SK-N-MC (cell line): ENCODE measurements at places on chromosomes 12 and 14.

DNA sequence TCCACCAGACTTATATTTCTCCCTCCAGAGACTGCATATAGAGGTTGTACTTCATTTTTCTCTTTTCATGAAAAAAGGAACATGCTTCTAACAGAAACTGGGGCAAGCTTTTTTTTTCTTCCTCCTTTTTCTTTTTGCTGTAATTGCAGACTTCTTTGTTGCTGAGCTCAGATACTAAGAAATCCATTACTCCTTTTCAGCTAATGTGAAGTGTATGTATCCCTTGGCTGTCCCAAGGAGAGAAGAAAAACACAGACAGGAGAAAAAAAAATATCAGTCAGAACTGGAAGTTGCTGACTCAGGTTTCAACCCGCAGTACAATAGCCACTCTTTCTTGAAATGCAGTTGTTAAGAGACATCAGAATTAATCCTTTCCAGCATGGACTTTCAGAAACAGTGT lies 1248.4 kb downstream of the LRFN5 start:
- no peak for DNase-seq

DNA sequence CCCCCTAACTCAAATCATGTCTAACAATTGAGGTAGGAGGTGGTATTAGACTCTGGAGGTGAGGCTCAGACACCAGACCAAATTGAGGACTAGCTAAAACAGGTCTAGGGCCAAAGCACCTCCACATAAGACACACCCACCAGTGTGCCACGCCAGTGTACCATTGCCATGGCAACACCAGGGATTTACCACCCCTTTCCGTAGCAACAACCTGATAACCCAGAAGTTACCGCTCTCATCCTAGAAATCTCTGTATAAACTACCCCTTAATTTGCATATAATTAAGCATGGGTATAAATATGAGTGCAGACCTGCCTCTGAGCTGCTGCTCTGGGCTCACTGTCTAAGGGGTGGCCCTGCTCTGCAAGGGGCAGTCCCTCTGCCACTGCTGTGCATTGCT lies 57.4 kb upstream of the PPP2R5C start:
- DNase-seq, result no peak

- no peak for DNase-seq
Measured at GRCh38 chr12:55607821-55608594, 28.7 kb upstream of the OR10P1 start.

GRCh38 chr14:37340353-37340752 lies 142.6 kb downstream of the MIPOL1 start:
- DNase-seq, result no peak

- DNase-seq, result no peak
Measured at GRCh38 chr14:20755037-20755436, 9.3 kb downstream of the EDDM3A start.

DNA sequence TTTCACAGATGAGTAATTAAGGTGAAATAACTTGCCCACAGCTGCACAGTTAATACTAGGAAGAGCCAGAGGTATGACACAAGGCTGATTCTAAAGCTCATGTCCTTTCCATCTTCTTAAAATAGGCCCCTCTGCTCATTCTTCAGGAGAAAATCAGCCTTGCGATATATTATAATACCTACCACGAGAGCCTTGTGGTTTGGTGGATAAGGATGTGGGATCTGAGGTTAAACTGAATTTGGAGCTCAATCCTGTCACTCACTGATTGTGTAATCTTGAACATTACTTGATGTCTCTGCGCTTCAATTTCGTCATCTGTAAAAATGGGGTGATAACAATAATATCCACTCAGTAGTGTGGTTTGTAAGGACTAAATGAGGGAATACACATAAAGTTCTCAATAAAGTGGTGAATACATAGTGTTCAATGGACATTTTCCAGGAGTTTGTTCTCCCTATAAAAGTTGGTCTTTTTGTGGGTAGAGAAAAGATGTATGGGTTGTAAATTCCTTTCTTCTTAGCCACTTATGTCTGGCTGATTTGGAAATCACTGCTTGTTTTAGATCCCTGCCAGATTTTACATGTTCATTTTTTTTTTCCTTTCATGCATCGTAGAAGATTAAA lies 25.1 kb upstream of the ATP2B1 start:
- peak; percentile 40 for DNase-seq

DNA sequence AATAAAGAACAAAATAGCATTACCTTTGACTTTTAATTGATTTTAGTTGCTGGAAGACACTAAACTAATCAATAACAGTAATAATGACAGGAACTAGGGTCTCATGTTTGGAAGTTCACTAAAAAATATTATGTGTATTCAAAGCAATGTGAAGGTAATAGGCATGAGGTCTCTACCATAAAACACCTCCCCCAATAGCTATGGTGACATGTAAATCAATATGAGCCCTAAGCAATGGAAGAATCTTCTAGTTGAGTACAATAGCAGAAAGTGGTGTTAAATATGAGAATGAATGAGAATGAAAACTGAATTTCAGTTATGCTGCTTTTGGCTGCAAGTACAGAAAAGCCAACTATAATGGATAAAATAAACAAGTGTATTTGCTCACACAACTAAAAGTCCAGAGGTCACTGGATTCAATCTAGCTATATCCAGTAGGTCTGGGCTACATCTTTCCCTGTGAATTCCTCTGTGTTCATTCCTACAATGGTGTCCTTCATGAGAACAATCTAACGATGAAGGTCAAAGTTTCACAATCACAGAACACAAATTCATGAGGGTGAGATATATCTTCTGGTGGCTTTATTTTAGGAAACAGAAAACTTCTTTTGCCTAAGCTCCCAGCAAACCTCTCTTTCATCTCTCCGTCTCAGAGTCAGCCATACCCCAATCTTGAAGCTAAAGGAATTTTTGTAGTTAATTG lies 728.0 kb downstream of the FSCB start:
- DNase-seq, result no peak

DNA sequence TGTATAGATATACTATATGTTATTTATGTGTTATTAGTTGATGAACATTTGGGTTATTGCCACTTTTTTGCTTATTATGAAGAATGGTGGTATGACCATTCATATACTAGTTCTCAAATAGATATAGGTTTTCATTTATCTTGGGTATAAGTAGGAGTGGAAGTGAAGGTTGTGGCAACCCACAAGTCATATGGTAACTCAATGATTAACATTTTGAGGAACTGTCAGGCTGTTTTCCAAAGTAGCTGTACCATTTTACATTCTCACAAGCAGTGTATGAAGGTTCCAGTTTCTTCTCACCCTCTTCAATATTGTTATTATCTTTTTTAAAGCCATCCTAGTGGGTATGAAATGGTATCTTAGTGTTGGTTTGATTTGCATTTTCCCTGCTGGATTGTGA lies 19.0 kb upstream of the MSRB3 start:
- no peak for DNase-seq

DNA sequence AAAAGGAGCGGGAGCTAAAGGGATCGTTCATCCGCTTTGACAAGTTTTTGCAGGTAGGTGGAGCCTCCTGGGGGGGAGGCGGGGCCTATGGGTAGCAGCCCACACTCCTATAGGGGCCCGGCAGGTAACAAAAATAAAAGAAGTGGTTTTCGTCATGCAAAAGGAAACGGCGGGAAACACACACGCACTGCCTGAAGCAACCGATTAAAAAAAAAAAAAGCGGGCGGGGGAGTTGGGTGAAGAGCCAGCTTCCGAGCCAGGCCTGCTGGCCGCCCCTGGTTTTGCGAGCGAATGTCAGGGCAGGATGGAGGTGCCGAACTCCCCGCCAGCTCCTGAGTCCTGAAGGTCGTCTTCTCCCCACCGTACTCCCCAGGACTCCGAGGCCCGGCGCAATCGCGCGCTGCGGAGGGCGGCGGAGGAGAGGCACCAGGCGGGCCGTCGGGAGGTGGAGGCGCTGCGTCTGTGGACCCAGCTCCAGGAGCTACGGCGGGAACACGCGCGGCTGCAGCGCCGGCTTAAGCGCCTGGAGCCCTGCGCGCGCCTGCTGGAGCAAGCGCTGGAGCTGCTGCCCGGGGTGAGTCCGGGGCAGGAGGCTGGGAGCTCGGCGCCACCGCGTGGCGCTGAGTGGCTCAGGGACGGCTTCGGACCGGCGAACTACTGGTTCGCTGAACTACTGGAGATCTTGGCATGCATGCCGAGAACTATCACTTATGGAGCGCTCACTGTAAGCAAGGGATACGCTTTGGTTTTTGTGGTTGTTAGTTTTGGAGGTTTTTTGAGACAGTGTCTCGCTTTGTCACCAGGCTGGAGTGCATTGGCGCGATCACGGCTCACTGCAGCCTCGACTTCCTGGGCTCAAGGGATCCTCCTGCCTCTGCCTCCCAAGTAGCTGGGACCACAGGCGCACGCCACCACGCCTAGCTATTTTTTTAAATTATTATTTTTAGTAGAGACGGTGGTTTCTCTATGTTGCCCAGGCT lies 3.6 kb downstream of the CFAP73 start:
- DNase-seq, result no peak

GRCh38 chr12:114901316-114901715 lies 217.3 kb upstream of the TBX3 start:
- DNase-seq, result no peak

DNA sequence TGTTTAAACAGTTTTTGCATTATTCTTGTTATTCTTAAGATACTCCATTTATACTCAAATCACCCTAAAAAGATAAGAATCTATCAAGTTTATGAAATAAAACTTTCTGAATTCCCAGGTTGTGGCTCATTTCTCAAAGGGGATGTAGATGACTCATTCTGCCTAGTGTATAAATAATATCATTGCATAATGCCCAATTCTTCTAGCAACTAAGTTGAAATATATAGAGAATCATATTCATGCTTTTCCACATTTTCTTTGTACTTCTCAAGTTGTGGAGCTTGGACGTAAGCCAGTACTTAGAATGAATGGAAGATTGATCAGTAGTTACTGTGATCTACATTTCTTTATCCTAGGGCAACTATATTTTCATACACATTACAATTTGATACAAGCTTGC lies 201.1 kb downstream of the PPFIA2 start:
- no peak for DNase-seq

GRCh38 chr12:24615967-24616411 lies 332.9 kb downstream of the BCAT1 start:
- no peak for DNase-seq

DNA sequence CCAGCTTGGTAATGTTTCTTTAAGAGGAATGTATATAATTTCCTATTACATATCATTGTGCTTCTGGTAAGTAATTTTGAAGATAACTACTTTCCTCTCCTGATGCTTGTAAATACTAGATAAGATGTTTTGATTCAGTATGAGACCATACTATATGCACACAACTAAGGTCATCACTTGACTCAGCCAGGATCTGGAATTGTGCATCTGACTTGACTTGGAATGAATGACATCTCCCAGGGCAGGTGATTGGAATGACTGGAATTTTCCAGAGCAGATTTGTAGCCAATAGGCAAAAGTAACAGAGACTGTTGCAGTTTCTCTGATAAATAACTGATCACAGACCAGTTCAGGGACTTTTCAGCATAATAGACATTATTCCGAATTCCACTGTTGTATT lies 11.1 kb downstream of the BEST3 start:
- DNase-seq, result no peak

DNA sequence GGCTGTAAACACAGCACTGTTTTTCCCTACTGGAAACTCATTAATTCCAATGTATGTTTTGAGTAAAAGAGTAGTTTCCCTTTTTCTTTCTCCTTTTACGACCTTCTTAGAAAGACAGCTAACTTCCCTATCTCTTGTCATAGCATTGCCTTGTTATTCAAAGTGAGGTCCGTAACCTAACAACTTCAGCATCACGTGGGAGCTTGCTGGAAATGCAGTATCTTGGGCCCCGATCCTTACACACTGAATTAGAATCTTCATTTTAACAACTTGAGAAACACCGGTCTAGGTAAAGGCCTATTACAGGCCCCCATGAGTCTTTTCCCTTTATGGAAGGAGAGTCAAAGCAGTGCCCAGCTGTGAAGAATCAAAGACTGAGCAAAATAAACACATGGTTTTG lies 230.7 kb upstream of the PRKD1 start:
- no peak for DNase-seq

GRCh38 chr12:99522456-99522855 lies 125.1 kb upstream of the GARIN6 start:
- no peak for DNase-seq

- DNase-seq, result no peak
Measured at GRCh38 chr14:63045234-63045611, at the start of gene KCNH5. Gene KCNH5, minus strand, starts transcription at chr14:63045458. Its CDS starts 272 bp downstream, at chr14:63045186.

DNA sequence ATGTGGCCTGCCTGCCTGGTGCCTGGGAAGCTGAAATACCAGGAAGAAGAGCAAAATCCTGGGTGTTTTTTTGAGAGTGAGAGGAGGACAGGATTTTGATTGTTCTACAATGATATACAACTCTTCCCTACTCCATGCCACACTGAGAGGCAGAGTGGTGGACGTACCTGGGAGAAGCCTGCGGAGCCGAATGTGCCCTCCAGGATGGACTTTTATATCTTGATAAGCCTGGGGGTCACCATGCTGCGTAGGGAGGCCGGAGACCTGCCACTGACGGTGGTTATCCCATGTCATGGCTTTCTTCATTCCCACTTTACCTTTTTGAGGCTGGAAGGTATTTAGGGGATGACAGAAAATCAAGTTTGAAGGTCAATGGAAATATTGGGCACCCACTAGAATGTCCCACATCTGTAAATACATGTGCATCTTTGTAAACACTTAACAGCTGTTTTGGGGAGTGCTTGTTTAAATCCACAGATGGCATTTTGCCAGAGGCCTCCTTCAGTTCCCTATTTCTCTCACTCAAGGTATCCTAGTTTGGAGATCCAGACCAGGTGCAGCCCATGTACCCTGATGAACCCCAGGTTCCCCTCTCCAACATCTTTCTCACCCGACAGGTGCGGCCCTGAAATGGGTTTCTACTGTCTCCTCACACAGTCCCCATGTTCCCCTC lies 1.1 kb upstream of the GLT1D1 start:
- no peak for DNase-seq

GRCh38 chr14:98994561-98994960 lies 277.4 kb downstream of the BCL11B start:
- no peak for DNase-seq

GRCh38 chr14:101127224-101127623 lies 223.7 kb upstream of the RTL1 start:
- DNase-seq, result no peak

- DNase-seq, result no peak
Measured at GRCh38 chr12:12954878-12955625, 3.1 kb upstream of the GPRC5D start.

GRCh38 chr12:104681012-104681690 lies 224.4 kb downstream of the CHST11 start:
- DNase-seq, result peak; percentile 39

DNA sequence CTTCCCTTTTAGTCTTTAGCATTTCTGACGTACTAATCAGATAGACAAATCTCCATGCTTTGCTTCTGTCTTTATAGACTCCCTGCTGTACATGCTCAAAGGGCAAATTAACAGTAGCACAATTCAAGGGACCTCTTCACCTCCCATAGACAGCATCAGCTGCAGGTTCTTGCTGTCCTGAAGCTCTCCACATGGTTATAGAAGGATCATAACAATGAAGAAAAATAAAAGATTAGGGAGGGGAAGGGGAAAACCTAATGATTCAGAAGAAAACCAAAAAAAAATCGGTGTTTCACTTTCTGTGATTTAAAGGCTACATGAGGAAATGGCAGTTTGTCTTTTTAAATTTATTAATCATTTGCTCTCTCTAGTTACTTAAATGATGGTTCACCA lies 155.5 kb downstream of the PTCSC3 start:
- DNase-seq, result no peak

- DNase-seq, result no peak
Measured at GRCh38 chr14:61498811-61499210, 177.4 kb downstream of the PRKCH start.
